NCI-H1436 treated with DMSO at 0.1 percent for 48 hours (cell line): ENCODE measurements at places on chromosomes 7 and 10.

GRCh38 chr7:27921081-27921836 is 181.3 kb downstream of the TAX1BP1 start:
- peak; percentile 11 for DNase-seq

GRCh38 chr10:72729528-72729927 is 37.6 kb downstream of the MCU start:
- DNase-seq = no peak

- no peak for DNase-seq
These were observed 3.1 kb upstream of the CALHM2 start for GRCh38 chr10:103455235-103455634.

- DNase-seq = no peak
These were observed 65.7 kb downstream of the ABRAXAS2 start for GRCh38 chr10:124867304-124867703.

GRCh38 chr10:122461729-122462532 is 578 bp downstream of the HTRA1 start:
- DNase-seq = no peak
